Naive thymus-derived CD4-positive, alpha-beta T cell (primary cell): ENCODE measurements at places on chromosomes 12 and 14.

- H3K4me1 ChIP-seq: no peaks in the 10 kb centered on the region
- no peaks in the 10 kb centered on the region for H3K36me3 ChIP-seq
- DNase-seq: no peak
- H3K27ac ChIP-seq: no peak overlapping the region
- H3K4me3 ChIP-seq: no peak overlapping the region
These were observed 376.0 kb downstream of the C12orf75 start for GRCh38 chr12:105706321-105706972.

- no peak overlapping the region for H3K27ac ChIP-seq
- no peak for DNase-seq
- H3K36me3 ChIP-seq: no peaks in the 10 kb centered on the region
- no peak overlapping the region for H3K4me3 ChIP-seq
These were observed 280.6 kb upstream of the SFSWAP start for GRCh38 chr12:131430158-131430742.

GRCh38 chr14:34113005-34113511 is 162.2 kb upstream of the EGLN3 start:
- H3K4me3 ChIP-seq: no peak overlapping the region
- no peaks in the 10 kb centered on the region for H3K4me1 ChIP-seq
- H3K27me3 ChIP-seq: no peaks in the 10 kb centered on the region
- DNase-seq: no peak
- H3K36me3 ChIP-seq: no peaks in the 10 kb centered on the region

GRCh38 chr14:77667331-77667730 is 40.5 kb downstream of the ALKBH1 start:
- H3K4me3 ChIP-seq: no peak overlapping the region
- no peaks in the 10 kb centered on the region for H3K27me3 ChIP-seq
- no peaks in the 10 kb centered on the region for H3K36me3 ChIP-seq
- no peaks in the 10 kb centered on the region for H3K4me1 ChIP-seq
- DNase-seq: no peak
- H3K27ac ChIP-seq: no peak overlapping the region

GRCh38 chr12:111788178-111788654 is 21.5 kb downstream of the ALDH2 start:
- H3K36me3 ChIP-seq: no peaks in the 10 kb centered on the region
- H3K4me3 ChIP-seq: no peak overlapping the region
- no peak overlapping the region for H3K27ac ChIP-seq
- H3K27me3 ChIP-seq: no peaks in the 10 kb centered on the region
- no peaks in the 10 kb centered on the region for H3K4me1 ChIP-seq
- no peak for DNase-seq

DNA sequence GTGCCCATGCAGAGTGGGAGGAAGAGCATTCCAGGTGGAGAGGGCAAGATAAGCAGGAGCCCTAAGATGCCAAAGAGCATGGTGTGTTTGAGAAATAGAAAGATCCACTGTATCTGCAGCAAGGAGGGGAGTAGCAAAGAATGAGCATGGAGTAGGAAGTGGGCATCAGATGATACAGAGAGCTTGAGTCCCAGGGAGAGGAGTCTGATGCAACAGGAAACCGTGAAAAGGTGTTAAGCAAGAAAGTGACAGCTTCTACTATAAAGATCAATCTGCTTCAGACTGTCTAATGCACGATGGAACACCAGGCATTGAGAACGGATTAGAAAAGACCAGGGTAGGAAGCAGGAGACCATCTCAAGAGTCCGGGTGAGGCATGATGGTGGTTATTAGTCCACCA is 12.3 kb upstream of the GPRC5D start:
- H3K36me3 ChIP-seq: no peaks in the 10 kb centered on the region
- no peaks in the 10 kb centered on the region for H3K4me1 ChIP-seq
- no peaks in the 10 kb centered on the region for H3K27me3 ChIP-seq
- DNase-seq: no peak
